ENCODE measurements at places on chromosomes 3 and 15.

DNA sequence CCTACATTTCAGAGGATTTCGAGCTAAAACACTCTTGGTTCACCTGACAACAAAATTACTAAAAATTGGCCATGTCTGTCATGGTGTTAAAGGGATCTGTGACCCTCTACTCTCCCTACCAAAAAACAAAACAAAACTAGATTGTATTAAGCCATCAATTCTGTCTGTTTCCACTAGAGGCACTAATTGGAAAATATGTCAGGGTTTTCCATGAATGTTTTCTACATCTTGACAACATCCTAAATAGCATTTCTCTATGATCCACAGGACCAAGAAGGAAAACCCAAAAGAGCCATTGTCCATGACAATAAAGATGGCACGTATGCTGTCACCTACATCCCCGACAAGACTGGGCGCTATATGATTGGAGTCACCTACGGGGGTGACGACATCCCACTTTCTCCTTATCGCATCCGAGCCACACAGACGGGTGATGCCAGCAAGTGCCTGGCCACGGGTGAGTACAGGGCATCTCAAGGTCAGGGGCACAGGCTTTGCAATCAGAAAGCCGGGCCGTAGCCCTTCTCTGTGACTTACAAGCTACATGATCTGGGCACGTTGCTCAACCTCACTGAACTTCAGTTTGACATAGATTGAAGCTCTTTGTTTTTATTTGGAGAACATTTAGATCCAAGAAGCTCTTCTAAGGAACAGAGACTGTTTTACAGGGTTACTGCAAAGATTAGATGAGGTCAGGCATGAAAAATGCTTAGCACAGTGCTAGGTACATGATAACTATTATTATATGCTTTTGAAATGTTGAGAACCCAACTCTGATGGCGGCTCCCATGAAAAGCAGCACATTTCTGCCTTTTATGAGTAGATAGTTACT, 74.8 kb downstream of the DNASE1L3 start:
- DNase-seq, result no peak

DNA sequence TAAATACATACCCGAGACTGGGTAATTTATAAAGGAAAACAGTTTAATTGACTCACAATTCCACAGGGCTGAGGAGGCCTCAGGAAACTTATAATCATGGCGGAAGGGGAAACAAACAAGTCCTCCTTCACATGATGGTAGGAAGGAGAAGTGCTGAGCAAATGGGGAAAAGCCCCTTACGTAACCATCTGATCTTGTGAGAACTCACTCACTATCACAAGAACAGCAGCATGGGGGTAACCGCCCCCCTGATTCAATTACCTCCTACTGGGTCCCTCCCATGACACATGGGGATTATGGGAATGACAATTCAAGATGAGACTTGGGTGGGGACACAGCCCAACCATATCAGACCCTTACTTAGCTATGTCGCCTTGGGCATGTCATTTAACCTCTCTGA, 27.7 kb downstream of the SCG3 start:
- no peak for DNase-seq

DNA sequence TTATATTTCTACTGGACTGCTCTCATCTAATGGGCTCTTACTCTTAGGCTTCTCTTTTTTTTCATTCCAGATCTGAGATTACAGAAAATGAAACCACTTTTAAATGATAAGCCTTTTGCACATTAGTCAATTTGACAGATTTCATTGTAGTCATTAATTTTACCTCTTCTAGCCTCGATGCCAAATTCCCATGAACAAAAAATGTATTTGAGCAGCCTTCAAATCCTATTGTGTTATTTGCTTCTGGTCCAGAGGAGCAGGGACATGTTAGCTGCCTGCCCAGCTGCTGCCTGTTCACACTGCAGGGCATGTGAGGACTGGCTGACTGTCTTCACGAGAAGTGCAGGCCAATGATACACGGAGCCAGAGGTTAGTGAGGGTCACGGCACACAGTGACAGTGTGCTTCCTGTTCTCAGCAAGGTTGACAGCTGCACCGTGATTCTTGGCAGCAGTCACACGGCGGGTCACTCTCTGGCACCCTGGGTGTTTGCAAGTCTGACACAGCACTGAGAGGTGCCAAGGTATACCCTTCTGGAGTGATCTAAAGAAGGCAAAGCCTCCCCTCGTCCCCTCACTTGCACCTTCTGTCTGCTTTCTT, 40.8 kb downstream of the KAT2B start:
- no peak for DNase-seq

DNA sequence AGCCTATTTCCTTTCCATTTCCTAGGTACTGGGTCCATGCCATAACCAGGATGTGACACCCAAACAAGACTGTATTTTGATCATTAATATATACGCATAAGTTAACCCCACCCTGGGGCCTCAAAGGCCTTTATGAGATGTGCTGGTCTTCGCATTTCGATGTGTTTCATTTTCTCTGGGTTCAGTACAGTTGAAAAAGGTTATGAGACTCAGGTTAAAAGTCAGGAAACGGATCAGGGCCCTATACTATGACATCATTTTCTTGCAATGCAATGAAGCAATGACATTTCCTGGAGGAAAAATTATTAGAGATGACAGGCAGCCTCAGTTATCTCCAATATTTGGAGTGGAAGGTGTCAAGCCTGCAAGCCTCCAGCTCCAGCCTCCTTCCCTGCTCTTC, 31.7 kb downstream of the TMEM212 start:
- no peak for DNase-seq

GRCh38 chr15:52464040-52464439, 64.6 kb downstream of the MYO5A start:
- no peak for DNase-seq

- no peak for DNase-seq
Measured at GRCh38 chr3:14016900-14017475, 107.7 kb downstream of the CHCHD4 start.

GRCh38 chr15:45089712-45090373, 24.1 kb downstream of the DUOX2 start:
- no peak for DNase-seq

- no peak for DNase-seq
Measured at GRCh38 chr3:73601481-73601880, 23.3 kb downstream of the PDZRN3 start.

- DNase-seq, result no peak
Measured at GRCh38 chr3:58766587-58767282, 100.2 kb upstream of the FAM3D start.

GRCh38 chr3:177906578-177907229, 629.5 kb upstream of the KCNMB2 start:
- DNase-seq, result no peak

DNA sequence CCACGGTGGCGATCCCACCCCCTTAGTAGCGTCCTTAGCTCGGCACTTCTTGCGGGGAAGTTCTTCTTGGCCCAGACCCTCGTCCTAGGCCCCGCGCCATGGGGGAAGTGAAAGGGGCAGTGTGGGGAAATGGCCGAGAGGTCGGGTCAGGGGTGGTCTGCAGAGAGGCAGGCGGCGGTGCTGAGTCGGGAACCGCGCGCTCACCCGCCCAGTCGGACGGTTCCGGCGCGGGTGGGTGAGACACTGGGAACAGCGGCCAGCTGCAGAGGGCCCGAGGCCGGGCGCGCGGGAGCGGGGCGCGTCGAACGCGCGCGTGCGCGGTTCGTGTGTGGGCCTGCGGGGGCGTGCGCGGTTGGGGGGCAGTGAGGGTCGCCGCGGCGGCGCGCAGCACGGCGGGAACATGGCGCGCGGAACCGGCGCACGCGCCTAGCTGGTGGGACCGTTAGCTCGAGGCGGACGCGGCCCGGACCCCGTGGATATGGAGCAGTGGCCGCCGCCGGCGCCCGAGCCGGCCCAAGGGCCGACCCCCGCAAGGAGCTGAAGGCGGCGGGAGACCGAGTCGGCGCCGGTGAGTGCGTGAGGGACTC, 246.9 kb downstream of the GOLGA6L6 start:
- no peak for DNase-seq

GRCh38 chr3:29312960-29313452, 32.1 kb downstream of the RBMS3 start:
- no peak for DNase-seq

DNA sequence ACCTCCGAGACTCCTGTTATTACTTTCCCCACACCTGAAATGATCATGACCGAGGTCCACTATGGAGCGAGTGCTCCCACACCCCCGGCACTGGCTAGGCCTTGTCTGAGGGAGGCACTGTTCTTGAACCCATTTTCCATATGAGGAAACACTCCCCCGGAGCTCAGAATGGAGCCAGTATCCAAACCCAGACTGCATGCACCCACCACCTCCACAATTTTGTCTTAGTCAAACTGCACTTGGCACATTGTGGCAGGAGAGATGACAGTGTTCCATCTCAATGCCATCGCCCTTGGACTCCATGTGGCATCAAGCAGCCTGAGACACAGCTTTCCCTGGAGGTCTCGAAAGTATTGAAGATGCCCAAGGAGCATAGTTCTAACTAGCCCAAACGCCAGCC, 154.1 kb downstream of the NUP210 start:
- no peak for DNase-seq

DNA sequence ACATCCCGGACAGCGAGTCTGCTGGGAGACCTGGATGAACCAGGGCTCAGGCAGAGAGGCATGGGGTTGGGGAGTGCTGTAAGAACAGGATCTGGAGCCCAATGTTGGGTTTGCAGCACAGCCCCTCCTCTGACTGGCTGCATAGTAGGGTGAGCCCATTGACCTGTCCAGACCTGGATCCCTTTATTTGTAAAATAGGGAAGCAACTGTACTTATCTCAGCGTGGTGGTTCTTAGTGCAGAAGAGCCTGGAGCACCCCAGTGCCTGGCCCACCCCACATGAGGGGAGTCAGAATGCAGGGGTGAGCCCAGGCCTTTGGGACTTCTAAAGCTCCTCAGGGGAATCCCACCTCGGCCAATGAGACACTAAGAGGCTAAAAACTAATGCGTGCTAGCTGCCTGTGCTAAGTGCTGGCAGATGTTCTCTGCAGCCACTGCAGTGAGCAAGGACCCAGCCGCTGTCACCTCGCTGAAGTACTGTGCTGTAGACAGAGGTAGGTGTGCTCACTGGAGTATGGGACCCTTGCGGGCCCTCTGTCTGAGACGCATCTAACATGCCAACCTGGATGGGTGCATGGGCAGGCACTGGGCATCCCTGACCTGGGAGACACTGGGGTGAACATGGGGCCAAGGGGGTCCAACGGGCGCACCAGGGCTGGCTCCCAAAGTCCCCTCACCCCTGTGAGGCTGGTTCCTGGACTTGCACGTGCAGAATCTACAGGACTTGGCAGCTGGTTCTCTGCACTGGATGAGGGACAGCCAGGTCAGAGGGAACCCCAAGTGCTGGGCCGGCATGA, 95.6 kb downstream of the ATP10A start:
- no peak for DNase-seq

DNA sequence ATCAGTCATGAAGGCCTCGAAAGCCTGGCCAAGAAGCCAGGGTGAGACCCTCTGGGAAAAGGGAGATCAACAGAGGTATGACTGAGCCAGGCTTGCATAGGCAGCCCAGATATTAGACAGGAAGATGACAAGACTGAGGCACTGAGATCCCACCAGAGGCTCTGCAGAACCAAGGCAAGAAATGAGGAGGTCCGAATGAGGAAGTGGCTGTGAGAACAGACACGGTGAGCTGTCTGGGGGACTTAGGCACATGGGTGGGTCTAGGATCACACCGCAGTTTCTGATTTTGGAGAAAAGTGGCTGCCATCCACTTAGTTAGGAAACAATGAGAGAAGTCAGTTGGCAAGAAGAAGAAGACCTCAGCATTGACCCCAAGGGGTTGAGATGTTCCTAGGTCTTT, 31.5 kb upstream of the PRSS50 start:
- DNase-seq, result no peak

DNA sequence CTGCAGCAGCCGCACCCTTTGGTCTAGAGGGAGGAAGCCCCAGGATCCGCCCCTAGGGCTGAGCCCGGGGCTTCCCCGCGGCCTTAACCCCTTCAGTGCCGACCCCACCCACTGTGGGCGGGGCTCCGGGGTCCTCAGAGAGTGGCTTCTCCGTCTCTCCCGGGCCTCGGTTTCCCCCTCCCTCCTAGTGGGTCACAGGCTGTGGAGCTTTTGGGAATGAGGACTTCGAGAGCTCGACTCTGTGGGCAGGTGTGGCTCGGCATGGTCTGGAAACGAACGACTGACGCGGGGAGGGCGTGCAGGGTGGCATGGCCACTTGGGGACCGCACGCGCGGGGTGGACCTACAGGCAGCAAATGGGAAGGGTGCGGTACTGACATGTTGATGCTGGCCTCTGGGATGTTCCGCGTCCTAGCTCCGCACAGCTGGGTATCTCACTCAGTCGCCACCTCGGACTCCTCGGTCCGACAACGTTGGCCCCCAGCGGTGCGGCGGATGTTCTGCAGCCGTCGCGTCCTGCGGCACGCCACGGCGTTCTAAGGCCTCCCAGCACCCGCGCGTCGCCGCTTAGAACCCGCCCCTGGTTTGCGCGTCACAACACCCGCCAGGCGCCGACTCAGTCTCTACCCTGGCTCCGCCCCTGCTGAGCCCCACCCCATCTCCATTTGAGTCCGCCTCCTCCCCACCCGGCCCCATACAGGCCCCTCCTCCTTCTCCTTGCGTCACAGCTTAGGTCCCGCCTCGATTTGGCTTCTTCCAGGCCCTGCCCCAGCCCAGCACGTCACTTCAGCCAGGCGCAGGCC, at the start of the genes HYAL3 and NAA80:
TSS of gene HYAL3 (minus strand) at position 570 of the 802 bp plus-strand sequence. CDS start 3,803 bp downstream, outside the sequence.
TSS of gene NAA80 (minus strand) at position 570 of the 802 bp plus-strand sequence. CDS start 1,942 bp downstream, outside the sequence.
- peak; percentile 98 for DNase-seq

GRCh38 chr15:101795455-101795854, 7.9 kb upstream of the OR4F6 start:
- no peak for DNase-seq

DNA sequence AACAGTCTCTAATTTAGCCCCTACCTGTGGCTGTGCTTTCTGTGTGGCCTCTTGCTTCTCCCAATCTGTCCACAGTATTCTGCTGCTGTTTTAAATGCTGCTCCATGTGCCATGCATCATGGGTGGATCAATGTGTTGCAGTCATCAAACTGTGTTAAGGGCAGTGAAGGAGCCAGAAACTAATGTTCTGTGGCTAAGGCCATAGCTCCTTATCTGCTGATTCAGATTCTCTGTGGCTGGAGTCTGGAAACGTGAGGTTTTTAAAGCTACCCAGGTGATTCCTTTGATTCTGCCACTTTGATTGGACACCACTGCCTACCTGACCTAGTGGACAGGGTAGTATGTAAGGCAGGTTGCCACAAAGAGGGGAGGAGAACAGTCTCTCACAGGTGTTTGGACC, 44.8 kb downstream of the MORC1 start:
- DNase-seq, result no peak

DNA sequence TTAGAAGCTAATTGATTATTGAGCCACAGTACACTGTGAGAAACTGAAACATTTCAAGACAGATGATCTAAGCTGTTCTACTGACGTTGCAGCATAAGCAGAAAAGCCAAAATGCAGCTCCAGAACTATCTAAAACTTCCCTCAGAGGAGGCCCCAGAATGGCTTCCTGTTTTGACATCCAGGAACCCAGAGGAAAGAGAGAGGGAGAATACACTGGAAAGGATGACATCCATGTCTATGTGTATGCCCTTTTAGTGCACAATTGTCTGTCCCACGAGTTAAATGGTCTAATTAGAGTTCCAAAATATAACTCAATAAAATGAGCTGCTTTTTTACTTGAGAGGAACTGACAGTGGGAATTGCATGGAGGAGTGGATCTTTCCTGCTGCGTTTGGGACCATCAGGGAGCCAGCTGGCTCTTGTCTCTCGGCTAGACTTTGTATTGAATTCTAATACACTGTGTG, 688.1 kb downstream of the ZNF385D start:
- no peak for DNase-seq
